ENCODE measurements at places on chromosomes 11 and 22.

DNA sequence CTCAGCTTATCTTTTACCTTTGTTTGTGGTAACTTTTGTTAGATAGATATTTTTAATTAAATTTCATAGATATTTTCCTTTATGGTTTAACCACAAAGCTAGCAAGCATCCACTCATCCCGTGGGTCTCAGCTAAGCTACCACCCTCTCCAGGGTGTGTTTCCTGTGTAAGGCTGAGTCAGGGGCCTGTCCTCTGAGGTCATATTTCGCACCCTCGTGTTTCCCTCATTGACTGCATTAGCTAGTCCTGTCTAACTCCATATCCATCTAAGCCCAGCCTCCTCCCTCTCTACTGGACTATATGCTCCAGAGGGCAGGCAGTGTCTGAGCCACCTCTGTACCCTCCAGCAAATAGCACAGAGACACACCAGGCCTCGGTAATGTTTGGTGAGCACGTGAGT, 16.7 kb downstream of the XRRA1 start:
- DNase-seq = no peak

DNA sequence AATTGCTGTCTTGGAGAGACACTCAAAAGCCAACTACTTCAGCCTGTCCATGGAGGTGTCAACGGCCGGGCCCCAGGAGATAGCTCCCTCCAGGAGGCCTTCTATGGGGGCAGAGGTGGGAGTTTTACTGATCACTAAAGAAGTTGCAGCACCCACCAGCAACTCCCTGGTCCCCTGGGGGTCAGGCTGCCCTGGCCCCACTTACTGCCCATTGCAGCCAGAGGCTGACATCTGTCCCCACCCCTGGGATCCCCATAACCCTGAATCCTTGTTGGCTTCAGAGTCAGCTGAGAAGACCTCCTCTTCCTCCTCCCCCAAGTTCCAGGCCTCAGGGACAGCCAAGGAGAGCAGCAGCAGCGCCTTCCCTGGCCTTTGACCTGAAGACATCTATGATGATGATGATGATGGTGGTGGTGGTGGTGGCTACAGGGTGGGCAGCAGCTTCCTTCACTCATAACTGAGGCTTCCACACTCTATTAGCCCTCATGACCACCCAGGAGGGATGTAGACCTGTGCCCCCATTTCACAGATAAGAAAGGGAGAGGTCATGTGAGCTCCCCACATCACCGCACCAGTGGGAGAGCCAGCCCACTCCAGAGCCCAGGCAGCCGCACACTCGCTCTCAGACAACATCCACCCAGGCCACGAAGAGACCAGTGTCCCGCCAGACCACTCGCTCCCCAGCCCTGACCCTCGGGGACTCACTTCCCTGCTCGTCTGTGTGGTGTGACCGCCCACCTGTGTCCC, 43.8 kb upstream of the FGF3 start:
- DNase-seq = no peak

DNA sequence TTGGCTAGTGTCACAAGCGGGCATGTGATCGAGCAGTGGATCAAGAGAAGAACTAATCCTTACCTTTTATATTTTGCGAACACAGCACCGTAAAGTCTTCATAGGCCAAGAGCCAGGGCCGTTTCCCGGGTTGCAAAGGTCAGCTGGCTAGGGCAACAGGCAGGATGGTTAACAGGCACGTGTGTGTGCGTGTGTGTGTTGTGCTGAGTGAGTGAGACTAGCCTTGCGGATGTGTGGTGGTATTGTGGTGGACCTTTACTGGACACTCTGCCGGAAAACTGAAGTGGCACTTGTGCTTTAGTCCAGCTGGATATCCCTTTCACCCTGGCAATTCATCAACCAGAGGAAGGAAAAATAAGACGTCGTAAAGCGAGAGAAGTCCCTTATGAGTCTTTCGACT, 176.7 kb downstream of the BCR start:
- no peak for DNase-seq

DNA sequence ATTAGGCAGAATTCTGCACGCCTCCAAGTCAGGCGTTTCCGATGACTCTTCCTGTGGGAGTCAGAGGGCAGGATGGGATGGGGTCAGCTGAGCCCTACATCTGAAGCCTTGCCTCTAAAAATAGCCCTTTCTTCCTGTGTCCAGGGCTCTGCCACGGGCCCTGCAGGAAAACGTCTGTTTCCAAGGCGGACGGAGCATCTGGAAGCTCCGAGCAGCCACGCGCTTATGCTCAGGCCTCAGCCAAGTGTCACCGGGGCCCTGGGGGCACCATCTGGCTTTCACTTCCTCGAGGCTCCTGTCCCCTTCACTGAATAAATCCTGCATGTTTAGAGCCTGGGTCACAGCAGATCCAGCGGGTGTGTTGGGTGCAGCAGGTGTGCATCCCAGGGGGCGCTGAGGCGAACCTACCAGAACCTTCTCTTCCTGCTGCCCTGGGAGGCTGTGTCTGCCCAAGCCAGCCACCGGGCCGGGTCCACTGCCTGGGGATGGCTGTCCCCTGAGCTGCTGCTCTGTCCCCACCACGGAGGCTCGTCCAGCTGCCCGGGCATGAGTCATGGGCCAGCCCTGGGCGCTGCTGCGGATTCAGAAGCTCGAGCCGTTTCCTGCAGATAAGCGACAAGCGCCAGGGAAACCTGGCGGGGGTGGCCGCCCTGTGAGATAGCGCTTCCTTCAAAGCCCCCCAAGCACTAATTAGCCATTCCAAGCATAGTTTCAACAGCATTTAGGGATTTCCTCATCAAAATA, 32.0 kb upstream of the LINC01488 start:
- no peak for DNase-seq

DNA sequence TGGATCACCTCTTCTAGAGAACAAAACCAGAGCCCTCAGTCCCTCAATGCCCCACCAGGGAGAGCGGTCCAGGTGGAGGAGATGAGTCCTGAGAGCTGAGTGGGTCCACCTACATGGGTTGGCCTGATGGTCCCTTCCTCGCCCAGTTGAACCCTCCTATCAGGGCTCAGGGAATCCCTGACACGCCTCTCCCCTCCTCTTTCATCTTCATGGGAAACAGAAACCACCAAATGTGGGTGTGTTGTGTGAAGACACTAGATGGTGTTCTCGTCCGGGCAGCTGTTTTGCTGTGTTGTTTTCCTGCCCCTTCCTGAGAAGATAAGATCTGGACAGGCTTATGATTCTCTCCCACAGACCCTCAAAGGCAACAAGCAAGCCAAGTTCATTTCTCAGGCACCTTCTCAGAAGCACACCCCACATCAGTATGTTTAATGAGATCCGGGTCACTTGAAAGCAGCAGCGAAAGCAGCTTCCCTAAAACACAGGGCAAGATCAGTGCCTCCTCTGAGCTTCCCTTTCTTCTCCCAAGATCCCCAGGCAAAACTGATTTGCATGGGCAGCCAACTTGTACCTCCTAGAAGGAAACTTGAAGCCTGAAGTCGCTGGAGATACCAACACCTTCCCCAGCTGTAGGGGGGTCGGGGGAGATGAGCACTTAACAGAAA, 35.3 kb upstream of the POU2AF1 start:
- no peak for DNase-seq

DNA sequence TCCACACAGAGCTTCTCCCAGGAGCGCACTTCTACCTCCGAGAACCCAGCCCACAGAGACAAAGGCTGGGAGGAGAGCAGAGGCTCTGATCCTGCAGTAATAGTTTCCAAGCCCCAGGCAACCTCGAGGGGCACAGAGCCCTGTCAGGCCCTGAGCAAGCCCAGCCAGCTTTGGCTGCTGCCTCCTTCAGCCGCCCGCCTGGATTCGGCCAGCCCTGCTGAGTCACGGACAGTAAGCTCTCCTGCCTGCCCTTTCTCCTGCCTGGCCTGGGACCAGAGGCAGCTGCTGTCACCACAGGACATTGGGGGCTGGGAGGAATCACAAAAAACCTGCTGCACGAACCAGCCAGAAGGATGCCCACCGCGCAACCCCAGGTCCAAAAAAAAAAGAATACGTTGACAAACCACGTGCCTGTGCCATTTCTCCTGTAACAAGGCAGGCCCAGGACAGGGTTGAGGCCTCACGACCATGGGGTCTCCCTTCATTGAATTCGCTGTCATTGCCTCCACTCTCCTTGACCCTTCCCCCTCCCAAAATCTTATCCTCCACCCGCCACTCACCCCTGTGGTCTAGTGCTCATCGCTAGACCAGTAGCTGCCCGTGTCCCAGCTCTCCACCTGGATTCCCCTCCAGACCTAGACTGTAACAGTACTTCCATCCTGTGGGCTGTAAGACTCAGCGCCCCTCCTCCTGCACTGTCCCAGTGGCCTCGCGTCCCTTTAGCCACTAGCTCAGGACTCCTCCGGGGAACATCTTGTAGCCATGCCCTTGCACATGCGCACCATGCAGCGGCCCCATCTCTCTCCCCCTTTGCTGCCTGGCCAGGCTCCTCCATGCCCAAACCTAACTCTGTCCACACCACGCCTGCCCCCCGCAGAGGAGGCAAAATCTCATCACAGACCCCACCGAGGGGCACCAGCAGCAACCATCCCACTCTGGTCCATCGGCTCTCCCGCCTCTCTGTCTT, 7.4 kb upstream of the SLC22A12 start:
- DNase-seq = no peak

All from NCI-H1092 (cell line).